Right renal pelvis (tissue), 4 donors: ENCODE measurements at places on chromosomes 6 and 20.

- no peak for DNase-seq
Observed at GRCh38 chr20:58432186-58432954, 43.3 kb downstream of the VAPB start.

DNA sequence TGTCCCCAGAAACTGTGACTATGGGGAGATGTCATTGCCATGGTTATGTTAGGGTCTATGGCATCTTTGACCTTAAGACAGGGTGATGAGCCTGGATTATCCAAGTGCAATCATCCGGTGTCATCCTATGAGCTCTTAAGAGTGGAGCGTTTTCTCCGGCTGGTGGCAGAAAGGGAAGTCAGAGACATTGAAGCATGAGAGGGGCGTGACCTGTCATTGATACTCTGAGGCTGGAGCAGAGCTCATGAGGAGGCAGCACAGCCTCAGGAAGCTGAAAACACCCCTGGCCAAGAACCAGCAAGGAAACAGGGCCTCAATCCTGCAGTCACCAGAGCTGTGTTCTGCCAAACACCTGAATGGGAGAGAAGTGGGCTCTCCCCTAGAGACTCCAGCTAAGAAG lies 59.6 kb downstream of the ANKRD60 start:
- no peak for DNase-seq

- no peak for DNase-seq
Observed at GRCh38 chr6:140782941-140783340, 1349.8 kb upstream of the GJE1 start.

DNA sequence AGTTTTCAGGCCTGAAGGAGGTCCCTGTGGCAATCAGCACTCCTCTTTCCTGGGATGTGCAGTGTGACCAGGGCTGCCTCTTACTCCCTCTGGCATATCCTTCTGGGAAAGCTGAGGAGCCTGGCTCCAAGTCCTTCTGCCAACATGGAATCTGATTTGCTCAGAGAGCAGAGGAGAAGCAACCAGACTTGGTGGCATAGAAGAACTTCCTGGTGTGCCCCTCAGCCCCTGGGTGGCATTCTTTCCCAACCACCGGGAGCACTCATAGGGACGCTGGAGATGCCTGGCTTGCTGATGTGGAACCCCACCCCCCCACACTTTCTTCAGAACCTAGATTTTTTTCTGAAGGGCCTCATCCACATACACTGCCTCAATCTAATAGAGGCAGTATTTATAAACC lies 107.6 kb upstream of the TRAF3IP2 start:
- no peak for DNase-seq

DNA sequence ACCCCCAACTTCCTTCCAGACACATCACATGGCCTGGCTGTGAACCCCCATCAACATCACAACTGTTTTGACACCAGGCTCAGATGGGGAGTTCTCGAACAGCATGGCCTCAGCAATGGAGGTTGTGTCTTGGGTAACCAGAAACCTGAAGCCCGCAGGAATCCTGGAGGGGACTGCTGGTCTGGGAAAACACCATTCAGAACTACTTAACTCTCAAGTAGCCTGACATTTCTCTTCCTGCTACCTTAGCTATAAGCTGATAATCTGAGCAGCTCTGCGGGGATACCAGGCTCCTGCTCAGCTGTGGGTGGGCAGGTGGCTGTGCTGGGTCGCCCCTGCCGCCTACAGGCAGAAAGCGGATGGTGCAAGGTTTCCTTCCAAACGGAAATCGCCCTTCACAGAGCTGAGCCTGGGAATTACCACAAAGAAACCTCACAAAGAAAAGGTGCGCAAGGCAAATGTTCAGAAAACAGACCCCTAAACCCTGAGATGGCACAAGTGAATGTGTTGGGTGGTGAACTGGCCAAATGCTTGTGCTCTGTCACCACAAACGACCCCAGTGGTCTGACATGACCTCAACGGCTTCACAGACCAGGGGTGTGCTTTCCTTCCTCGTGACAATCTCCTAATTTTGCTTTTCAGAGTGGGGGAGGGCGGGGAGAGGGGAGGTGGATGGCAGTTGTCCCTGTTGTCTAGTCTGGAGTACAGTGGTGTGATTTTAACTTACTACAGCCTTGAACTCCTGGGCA lies 29.5 kb downstream of the SNX5 start:
- DNase-seq = no peak

- no peak for DNase-seq
Observed at GRCh38 chr6:123953920-123954319, 150.3 kb downstream of the NKAIN2 start.

DNA sequence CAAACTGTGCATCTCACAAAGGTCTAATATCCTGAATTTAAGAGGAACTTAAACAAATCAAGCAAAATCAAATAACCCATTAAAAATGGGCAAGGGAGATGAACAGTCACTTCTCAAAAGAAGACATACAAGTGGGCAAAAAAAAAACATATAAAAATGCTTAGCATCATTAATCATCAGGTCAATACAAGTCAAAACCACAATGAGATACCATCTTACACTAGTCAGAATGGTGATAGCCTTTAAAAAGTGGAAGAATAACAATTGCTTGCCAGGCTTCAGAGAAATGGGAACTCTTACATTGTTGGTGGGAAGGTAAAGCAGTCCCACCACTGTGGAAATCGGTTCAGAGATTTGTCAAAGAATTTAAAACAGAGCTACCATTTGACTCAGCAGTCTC lies 646.7 kb upstream of the PTCHD4 start:
- no peak for DNase-seq

DNA sequence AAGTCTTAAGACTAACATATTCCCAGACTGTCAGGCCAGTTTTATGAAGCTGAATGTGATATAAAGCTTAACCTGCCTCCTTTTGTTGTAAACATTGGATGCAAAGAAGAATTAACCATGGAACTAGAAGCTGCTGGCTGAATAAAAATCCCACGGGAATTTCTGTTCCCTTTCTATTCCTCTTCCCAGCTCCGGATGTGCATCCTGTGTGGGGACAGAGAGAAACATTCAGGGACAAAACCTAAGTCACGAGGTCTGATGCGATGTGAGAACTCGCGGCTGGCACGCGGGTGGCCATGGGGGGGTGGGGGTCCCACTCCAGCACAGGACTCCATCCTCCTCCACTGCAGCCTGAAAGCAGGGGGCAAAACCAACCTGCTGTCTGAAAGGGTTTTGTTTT lies 32.2 kb downstream of the RAMACL start:
- DNase-seq = no peak

DNA sequence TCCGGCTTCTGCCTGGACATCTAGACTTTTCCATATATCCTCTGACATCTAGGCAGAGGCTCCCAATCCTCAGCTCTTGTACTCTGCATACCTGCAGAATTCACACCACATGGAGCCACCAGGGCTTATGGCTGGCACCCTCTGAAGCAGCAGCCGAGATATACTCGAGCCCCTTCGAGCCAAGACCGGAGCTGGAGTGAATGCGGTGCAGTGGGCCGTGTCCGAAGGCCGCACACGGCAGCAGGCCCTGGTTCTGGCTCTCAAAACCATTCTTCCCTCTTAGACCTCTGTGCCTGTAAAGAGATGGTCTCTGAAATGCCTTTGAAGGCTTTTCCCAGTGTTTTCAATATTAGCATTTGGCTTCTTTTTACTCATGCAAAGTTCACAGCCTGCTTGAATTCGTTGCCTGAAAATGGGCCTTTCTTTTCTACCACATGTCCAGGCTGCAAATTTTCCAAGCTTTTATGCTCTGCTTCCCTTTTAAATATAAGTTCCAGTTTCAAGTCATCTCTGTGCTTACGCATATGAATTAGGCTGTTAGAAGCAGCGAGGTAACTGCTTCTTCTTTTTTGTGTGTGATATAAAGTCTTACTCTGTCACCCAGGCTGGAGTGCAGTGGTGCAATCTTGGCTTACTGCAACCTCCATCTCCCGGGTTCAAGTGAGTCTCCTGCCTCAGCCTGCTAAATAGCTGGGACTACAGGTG lies 3.8 kb upstream of the SIRPB1 start:
- DNase-seq = no peak

GRCh38 chr6:166341977-166342348 lies 382 bp downstream of the SFT2D1 start:
- no peak for DNase-seq

- peak; percentile 23 for DNase-seq
Observed at GRCh38 chr6:137191670-137192069, 18.2 kb upstream of the IL22RA2 start.

- no peak for DNase-seq
Observed at GRCh38 chr6:113077794-113078193, 730.7 kb downstream of the RFPL4B start.

GRCh38 chr6:116812051-116812650 lies 16.7 kb downstream of the GPRC6A start:
- DNase-seq = no peak

DNA sequence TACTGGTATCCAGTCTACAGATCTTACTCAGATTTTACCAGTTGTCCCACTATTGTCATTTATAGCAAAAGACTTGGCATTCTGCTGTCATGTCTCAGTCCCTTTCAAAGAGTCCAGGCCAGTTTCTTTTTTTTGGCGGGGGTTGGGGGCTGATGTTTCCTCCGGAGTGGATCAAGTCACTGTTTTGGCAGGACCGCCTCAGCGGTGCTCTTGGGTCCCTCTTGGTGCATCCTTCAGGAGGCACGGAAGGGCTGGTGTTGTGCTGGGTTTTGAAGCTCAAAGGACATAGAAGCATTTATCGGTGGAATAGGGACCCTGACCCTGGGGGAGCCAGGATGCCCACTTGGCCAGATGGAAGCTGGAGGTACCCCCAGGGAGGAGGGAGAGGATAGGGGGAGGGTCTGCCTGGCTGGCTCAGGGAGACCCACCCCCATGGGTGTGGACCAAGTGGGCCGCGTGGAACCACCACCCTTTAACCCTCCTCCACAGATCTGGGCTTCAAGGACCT lies 10.8 kb downstream of the RBCK1 start:
- DNase-seq = no peak

DNA sequence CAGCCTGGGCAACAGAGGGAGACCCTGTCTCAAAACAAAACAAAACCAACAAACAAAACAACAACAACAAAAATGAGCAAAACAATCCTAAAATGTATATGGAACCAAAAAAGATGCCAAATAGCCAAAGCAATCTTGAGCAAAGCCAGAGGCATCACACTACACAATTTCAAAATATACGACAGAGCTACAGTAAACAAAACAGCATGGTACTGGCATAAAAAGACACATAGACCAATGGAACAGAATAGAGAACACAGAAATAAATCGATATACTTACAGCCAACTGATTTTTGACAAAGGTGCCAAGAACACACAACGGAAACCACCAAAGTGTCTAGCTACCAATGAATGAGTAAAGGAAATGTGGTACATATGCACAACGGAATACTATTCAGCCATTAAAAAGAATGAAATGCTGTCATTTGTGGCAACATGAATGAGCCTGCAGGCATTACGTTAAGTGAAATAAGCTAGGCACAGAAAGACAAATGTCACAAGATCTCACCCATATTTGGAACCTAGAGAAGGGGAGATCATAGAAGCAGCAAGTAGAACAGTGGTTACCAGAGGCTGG lies 16.4 kb downstream of the PXDC1 start:
- DNase-seq = no peak

- no peak for DNase-seq
Observed at GRCh38 chr6:169780571-169781091, 29.2 kb downstream of the ERMARD start.

DNA sequence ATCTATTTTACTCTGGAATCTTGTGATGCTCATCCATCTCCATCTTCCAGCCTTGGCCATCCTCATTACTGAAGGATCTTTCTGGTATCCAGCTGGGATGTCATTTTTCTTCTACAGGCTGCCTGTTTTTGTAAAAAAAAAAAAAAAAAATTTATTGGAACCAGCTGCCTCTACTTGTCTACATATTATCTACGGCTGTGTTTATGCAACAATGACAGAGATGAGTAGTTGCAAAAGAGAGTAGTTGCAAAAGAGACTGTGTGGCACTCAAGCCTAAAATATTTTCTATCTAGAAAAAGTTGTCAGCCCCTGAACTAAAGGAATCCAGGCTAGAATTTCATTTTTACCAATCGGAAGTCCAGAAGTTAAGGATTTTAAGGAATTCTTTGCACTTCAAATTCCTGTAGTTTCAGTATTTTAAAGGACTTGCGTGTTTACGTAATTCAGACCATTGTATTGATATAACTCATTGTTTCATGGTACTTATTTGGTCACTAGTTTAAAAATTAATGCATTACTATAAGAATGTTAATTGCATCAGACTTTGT lies 38.6 kb upstream of the PLCG1 start:
- DNase-seq = no peak

GRCh38 chr6:11791354-11792107 lies 12.9 kb upstream of the ADTRP start:
- no peak for DNase-seq

- no peak for DNase-seq
Observed at GRCh38 chr20:47051936-47052526, 157.4 kb downstream of the EYA2 start.

DNA sequence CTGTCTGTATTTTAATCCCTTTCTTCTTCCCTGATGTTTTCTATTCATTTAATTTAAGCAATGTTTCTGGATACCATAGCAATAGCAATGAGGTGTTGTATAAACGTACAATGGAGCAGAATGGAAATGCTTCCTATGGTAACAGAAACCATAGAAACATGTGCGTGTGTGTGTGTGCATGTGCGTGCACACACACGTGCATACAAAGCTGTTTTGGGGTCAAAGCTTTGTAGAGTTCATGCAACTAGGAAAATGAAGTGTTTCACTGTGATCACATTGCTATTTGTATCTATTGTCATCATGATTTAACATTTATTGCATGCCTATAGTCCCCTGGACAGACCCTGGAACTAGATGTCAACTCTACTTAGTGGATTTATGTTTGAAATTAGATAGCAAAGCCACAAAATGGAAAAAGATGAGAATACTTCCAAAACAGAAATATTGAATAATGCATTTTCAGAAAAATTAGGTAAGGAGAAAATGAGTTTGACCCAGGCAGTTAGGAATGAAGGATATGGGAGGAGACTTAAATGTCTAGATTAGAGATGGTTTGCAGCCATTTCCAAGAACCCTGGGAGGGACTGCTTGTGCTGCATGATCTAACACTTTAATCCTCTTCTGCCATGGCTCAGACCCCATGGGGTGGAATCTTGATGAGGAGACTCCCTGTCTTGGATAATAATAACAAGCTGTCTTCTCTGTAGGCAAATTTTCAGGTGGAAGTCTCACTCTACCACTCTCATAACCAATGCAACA lies 124.4 kb downstream of the TRMT11 start:
- no peak for DNase-seq

DNA sequence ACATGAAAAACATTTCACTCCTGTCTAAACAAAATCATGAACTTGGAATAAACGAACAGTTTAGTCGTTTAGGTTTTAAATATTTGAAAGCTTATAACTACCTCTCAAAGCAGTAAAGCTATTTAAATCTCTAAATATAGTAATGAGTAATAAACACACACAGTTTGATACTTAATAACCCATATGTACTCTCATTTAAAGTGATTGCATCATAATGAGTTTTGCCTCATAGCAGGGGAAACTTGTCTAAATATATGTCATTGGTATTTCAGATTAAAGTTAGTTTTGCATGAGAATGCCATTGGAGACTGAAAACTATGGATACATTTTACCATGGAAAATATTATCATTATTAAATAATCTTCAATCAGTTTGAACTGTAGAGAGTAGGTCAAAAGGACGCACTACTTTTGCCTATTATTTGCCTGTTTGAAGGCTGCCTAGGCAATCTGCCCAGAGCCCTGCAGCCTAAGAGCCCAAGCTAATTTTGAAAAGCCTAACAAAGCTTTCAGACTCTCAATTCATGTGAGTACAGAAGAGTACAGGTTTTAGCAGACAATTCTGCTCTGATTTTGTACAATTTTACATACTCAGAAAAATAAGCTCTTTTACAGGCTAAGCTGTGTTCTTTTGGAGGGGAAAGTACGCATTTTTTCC lies 632.8 kb downstream of the HACE1 start:
- DNase-seq = no peak

GRCh38 chr6:168896321-168896720 lies 357.3 kb downstream of the THBS2 start:
- no peak for DNase-seq
